IPS-NIHi11 (cell line): ENCODE measurements at places on chromosomes 2 and 18.

DNA sequence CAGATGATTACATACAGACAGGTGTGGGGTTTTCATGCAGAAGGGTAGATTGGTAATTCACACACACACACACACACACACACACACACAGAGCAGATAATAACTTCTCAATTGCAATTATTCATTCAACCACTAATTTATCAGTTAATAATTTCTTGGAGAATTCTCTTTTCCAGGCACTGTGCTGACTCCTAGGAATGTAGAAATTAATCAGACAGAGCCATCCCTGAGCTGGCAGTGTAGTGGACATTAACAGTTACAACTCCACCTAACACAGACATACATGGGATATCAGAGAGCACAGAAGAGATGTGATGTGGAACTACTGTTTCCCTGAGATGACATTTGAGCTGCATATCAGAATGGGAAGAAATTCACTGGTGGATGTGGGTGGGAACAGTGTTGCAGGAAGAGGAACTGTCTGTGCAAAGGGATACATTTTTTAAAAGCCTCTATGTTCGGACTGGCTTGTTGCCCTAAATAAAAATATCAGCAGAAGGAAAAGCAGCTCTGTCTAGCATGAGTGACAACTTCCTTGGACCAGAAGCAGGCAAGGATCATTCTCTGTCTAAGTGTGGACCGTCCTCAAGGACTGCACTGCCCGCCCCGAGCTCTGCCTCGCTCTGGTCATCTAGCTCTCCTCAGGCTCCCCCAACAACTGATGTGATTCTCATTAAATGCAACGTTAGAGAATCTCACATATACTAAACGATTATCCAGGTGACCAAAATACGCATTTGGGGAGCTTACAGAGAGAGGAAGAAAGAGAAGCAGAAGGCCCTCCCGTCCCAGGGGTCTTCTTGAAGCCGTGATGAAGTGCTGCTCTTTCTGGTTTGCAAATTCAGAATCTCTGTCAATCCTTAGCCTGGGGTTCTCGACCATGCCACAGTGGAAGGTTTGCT is 173.4 kb upstream of the TRIB2 start:
- DNase-seq, result no peak

GRCh38 chr2:31049916-31050588 is 88.2 kb downstream of the GALNT14 start:
- DNase-seq, result no peak

DNA sequence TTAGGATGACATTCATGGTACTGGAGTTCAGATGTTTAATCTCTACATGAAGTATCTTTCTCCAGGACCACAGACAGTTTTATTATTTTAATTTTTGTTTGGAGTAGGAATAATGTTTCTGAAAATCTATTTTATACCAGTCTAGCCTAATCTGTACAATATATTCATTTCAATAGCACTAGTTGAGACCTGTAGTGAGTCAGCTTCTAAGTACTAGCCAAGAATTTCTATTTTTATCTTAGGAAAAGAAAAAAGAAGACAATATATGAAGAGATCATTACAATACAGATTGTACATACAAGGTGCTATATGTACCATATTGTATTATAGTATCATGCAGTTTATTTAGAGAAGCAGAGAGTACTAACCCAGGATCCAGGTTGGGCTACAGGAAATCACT is 826.9 kb upstream of the PIK3C3 start:
- no peak for DNase-seq

DNA sequence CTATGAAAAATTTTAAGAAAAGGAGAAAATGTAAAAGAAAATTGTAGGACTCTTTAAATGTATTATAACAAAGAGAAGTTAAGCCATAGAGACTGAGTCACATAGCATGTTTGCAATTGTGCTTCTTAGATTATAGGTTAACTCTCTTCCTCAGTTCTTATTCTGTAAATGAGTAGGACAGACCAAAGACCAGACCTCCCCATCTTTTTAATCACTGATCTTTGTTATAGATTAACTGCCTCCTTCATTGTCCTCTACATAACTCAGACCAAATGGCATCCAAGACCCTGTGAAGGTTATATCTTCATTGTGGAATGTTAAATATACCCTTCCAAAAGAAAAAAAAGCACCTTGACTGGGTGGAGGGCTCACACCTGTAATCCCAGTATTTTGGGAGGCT is 316.9 kb upstream of the LRRTM4 start:
- no peak for DNase-seq

- DNase-seq, result no peak
These were observed 936.6 kb upstream of the FANCL start for GRCh38 chr2:59177748-59178147.

GRCh38 chr18:3660739-3661515 is 211.0 kb downstream of the TGIF1 start:
- no peak for DNase-seq

DNA sequence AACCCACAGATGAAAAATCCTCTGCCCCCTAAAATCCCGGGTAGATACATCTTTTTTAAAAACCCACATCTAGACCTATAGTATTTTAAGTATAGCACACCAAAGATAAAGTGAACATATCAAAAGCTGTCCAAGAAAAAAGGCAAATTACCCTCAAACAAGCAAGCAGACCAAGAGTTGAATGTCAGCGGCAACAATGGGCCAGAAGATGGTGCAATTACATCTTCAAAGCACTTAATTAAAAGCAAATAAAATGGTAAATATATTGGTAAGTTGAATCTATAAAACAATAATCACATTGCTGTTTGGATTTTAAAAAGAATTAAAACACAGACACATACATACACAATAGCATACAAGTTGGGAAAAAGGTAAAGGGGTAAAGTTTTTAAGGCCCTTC is 98.5 kb downstream of the MYOM1 start:
- DNase-seq, result no peak

DNA sequence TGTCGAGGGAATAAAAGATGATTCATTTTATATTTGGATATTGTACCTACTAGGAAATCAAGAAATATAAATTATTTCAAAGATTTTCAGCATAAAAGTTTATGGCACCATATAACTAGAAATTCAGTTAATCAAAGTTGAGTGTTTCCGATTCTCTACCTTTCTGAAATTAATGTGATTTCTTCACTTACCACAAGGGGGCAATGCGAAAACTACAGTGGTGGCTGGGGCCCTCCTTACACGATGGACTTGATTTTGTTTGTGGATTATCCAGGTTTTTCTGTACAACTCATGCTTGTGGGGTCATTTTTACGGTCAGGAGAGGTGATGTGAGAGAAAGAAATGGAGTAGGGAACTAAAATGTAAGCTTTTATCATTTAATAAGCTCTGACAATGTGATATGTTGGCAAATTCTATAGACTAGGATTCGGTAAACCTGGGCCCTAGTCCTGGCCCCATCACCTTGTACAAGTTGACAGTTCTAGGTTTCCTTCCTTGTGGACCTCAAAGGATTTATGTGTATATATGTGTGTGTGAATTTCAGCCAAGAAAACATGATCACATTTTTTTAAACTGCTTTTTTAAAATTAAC is 47.6 kb downstream of the G6PC2 start:
- peak; percentile 56 for DNase-seq

GRCh38 chr18:68800075-68800474 is 2.2 kb downstream of the CCDC102B start:
- DNase-seq, result no peak

GRCh38 chr2:197209742-197210408 is 100.7 kb downstream of the ANKRD44 start:
- DNase-seq, result no peak

- no peak for DNase-seq
These were observed 84.9 kb downstream of the EFEMP1 start for GRCh38 chr2:55838653-55839052.

DNA sequence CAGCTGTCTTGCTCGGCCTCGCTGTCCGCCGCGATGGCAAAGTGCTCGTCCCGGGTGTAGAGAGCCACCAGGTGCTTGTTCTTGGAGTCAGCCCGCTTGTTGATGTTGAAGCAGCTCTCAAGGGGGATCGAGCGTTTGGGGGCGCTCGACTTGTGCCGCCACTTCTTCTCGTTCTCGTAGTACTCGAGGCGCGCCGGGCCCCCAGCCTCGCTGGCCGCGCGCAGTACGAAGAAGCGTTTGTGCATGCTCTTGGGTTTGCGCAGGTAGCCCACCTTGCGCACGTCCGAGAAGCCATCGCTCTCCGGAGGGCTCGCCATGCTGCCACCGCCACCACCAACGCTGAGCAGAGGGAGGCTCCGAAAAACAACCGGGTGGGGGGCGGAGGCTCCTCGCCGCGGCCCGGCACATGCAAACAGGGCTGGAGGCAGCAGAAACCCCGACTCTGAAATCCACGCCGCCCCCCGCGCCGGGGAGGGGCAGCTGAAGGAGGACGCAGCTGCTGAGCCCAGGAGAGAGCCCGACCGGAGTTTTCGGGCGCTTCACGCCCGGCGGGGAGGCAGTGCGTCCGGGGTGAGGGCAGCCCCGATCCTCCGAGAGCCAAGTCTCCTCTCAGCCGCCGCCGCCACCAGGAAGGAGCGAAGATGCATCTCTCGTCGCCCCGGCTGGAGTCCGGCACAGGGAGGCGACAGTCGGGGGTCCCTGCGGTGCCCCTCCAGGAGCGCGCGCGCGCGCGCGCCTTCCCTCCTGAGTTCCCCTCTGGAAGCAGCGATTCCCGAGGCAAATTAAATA is 1.0 kb downstream of the IRS1 start:
- peak; percentile 46 for DNase-seq

DNA sequence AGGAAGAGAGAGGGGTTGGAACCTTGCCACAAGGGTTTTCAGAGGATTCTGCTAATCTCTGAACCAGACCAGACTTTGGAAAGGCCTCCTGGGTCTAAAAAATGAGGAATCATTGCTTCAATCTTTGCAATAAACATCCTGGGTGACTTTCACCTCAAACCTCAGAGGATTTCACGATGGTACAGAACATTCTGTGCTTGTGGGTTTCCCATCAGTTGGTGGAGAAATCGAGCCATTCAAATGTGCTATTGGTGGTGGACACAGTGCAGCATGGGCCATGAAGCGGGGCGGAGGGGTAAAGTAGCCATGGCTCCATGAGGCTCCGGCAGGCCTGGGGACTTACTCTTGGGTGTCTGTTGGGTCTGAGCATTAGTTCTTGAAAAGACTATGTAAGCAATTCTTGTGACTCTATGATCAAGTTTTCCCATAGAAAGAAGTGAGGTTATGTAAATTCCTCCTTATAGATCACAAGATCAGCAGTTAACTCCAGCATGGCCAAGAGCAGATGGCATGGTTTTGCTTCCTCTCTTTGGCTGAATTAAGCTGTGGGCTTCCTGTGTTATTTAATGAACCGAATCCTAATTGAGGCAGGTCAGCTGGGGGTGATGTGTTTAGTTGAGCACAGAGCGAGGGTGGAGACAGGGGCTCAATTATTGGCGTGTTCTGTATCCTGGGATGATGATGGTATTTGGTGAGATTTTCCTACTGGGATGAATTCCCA is 1.9 kb upstream of the IL1R2 start:
- DNase-seq, result no peak

- DNase-seq, result peak; percentile 87
These were observed 39.2 kb downstream of the ABCG8 start for GRCh38 chr2:43877782-43878464.

GRCh38 chr18:54828281-54828881 is at the start of gene RAB27B:
Gene RAB27B, plus strand, starts transcription at chr18:54828477. Its CDS starts 49,109 bp downstream, at chr18:54877586.
- peak; percentile 78 for DNase-seq

DNA sequence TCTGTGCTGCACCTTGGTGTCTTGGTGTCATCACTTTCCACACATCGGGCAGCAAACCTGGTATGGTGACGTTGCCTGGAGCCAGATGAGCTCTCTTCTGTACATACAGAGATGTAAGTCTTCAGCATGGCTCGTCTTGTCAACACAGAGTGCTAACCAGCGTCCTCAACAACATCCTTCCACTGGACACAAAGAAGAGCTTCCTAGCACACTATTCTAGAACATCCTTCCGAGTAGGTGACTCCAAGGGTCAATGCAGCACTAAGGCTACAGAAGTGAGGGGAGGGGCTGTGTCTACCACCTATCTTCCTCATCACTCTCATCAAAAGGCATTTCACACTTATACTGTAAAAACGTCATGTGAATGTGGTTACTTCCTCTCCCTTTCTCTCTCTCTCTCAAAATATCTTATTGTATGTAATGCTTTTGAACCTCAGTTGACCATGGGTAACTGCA is 108.1 kb upstream of the SLC1A4 start:
- DNase-seq, result no peak
